ENCODE measurements at places on chromosomes 3 and 15.

DNA sequence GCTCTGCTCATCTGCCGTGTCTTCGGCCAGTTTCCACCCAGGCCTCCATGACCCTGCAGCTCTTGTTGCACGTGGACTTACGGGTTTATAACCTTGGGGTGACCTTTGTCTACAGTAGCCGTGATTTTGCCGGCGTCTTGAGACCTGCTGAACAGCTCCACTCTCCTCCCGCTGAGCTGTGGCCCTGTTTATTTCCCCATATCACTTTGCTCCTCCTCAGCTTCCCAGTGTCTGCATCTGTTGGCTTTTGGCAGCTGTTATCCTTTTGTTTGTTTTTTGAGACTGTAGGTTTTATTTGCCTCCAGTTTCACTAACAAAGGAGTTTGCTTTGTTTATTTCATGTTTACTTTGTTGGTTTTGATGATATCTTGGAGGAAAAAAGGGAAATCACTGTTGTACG lies 29.3 kb upstream of the SLC28A1 start:
- no peak for DNase-seq

- DNase-seq = no peak
Observed at GRCh38 chr3:58291671-58292338, 14.2 kb upstream of the RPP14 start.

DNA sequence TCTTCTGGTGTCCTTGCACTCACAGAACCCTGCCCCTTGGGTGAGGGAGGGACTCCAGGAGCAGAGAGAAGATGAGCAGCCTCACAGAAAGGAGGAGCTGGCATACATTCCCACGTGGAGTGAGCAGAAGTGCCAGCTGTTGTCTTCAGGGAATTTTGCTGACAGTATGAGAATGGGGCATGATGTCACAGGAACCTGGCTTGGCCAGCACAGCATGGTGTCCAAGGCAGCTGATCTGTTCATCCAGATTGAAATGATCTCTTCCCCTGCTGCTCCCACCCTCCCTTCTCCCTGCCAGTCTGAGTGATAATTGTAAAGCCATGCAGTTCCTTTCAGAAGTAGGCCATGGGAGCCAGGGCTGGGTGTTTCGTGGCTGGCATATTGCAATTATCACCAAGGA lies 53.3 kb downstream of the GJD2 start:
- no peak for DNase-seq

DNA sequence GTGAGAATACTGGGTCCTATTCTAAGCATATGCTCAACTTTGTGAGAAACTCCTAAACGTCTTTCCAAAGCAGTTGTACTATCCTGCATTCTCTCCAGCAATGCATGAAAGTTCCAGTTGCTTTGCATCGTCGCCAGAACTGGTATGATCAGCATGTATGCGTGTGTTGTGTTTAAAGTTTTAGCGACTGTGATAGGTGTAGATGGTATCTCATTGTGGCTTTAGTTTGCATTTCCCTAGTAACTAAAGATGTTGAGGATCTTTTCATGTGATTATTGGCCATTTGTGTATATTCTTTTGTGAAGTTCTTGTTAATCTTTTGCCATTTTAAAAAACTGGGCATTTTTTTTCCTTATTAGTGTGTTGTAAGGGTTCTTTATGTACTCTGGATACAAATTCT lies 115.1 kb downstream of the SPATA16 start:
- no peak for DNase-seq

- DNase-seq = peak; percentile 79
Observed at GRCh38 chr15:95448531-95449229, 881.8 kb upstream of the NR2F2 start.

DNA sequence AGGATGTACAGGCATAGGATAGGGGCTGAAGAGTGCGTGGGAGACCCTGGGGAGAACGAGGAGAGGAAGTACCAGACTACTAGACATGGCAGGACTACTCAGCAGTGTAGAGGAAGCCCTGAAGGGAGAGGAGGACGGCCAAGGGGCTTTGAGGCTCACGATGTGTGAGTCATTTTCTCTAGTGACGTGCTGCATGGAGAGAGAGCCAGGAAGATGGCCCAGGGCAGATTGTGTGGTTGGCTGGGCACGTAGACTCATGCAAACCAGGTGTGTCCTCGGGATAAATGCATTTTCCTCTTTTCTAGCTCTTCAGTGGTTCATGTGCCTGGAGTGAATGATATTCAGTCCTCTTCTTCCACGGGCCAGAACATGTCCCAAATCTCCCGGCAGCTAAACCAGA lies 115.0 kb upstream of the ABHD17C start:
- peak; percentile 79 for DNase-seq
